Activated B cell treated with CpG ODN at 0.5 μM for 24 hours (primary cell): ENCODE measurements at places on chromosomes 4 and X.

GRCh38 chrX:84064164-84064563 lies 123.8 kb downstream of the RPS6KA6 start:
- DNase-seq: no peak

- no peak for DNase-seq
Observed at GRCh38 chr4:617644-618641, 7.4 kb upstream of the PDE6B start.

- no peak for DNase-seq
Observed at GRCh38 chr4:118948545-118949144, 60.0 kb downstream of the SYNPO2 start.

DNA sequence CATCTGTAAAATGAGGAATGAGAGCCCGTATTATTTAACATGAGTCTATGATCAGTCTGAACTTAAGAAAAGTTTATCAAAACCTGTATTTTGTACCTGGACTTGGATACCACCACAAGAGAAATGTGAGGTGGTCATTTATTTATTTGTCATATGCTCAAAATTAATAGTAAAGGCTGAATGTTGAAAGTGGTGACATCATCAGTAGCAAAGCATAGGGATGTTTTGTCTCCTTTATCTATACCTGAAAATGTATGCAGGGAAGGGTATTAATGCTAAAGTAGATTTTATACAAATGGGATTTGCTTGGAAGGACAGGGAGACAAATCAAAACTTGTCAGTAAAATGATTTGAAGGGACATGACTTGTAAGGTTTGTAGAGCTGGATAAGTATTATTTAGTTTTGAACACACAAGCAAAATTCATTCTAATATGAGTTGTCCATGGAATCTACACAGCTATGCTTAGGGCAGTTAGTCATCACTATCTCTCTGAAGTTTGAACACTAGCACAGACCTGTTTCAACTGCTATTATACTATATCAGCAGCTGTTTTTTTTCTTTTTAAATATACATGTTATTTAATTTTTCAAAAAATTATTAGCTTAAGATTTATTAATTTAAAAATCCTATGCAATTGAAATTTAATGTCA lies 52.4 kb upstream of the GUCY1A1 start:
- no peak for DNase-seq

- DNase-seq: no peak
Observed at GRCh38 chr4:181834071-181834470, 409.1 kb upstream of the TENM3 start.
